ENCODE measurements at places on chromosomes 16 and 17.

- no peak for DNase-seq
These were observed at the start of gene FOXN1 for GRCh38 chr17:28505986-28506665. FOXN1 (plus strand) TSS chr17:28506348; CDS start chr17:28523970, 17,622 bp downstream.

DNA sequence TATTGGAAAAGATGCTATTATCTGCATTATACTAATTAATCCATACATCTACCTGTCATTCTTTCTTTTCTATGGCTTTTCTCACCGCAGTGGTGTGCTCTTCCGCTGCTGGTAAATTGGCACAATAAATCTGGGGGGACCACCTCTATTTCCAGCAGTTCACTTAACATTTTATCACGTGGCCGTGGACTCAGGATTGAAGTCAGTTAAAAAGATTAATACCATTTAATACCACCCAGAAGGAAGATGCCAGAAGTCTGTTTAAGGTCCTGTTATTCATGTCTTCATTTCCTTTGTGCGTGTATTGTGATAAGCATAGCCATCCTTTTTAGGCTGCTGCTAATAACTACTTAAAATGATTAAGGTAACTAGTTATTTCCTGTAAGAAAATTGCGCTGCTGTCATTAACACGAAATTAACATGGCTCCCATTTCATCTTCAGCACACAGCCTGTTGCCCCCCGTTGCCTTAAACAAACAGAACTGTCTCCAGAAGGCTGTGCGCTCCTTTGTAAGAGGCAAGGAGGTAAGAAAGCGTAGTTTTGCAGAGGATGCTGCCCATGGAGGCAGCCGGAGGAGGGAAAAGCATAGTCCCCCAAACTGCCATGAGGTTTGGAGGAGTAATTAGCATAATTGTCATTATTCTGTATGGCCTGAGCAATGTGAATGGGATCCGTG is 414.4 kb downstream of the UTP18 start:
- no peak for DNase-seq

- DNase-seq, result peak; percentile 14
These were observed 219.4 kb downstream of the MAF start for GRCh38 chr16:79380995-79381602.

DNA sequence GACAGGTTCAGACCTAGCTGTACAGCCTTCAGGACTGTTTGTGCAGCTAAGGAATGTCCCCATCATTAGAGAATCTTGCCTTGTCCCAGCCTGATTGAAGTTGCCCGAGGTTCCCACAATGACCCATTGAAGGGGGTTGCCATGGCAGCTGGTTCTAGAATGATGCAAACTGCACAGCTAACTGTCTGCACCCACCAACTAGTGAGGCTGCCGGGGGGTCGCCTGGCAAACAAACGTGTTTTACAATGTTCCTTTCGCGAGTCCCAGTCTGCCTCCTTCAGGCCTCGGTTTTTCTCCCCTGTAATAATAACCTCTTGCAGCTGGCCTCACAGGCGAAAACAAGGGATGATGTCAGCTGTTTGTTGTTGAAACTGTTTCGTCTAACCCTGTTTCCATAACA is 5.5 kb downstream of the C16orf96 start:
- no peak for DNase-seq

DNA sequence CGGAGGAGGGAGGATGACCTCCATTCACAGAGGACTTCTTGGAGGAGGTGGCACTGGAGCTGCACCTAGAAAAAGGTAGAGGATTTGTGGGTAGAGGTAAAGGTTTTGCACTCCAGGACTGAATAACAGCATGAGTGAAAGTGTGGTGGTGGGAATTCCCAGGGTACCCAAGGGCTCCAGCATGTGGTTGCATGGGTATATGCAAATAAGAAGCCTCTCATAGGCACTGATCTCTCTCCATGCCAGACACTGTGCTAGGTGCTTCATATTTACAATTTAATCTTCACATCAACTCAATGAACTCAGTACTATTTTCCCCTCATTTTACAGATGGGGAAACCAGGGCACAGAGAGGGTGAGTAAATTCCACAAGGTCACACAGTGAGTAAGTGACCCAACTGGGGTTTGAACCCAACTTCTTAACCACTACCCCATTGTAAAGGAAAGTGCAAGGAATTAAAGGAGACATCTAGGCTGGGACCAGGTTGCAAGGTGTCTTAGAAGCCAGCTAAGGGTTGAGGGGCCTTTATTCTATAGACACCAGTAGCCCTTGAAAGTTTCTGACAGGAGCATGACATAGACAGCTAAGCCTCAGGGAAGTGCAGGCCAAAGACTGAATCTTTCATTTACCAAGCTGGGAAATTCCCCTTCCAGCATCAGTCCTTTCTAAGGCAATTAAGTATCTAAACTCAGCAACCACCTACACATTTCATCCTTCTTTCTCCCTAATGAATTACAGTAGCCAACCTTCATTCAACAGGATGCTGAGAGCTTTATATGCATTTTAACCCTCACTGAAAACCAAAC is 21.3 kb downstream of the SCNN1B start:
- DNase-seq, result no peak

DNA sequence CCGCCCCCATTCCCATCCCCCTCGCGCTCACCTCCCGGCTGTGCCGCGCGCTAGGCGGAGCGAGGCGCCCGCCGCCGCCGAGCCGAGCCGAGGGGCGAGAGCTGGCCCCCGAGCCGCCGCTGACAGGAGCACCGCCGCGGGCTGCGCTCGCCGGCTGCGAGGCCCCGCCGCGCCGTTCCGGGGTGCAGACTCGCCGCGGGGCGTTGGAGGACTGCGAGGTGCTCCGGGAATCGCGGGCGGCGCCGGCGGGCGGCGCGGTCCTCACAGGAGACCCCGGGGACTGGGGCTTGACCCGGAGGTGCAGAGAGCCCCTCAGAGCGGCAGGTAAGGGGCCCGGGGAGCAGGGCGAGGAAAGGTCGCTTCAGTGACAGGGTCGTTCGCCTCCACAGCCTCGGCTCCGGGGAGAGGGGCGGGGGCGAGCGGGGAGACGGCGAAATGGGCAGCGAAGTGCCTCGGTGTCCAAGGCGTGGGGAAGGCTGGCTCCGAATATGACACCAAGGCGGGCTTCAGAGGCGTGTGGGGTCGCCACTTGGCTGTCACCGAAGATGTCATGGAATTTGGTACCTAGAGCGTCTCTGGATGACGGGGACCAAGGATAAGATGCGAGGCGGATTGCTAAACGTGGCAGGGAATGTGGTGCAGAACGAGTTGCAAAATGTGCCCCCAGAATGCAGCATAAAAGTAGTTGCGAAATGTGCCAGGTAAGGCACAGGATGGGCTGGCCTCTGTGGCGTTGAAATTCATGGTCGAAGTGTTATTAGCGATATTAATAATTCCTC is 580 bp downstream of the TANC2 start:
- DNase-seq, result peak; percentile 52

DNA sequence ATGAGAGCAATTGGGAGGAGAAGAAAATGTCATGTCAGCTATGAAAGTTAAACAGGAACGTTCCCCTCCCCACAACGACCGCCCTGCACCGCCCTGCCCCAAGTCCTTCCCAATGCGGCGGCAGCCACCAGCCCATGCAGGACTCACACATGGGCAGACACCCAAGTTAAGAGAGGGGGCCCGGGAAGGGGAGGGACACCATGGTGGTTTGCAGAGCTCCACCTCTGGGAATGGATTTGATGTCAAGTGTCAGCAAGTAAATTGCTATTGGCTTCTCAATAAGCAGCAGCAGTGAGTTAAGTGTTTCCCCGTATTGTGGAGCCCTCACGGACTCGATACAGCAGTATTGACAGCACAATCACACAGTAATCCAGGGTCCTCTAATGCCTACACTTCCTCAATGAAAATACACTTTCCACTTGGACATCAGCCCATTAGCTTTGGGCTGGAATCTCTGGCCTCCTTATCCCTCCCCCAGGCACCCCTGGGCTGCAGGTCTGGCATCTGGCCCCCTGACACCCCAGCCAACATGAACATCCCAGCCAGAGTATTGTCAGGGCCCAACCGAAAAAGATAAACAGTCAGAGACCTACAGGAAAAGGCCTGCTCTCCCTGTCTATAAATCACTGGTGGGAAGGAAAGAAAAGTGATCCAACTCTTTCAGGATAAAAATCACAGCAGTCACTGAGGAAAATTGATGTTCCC is 22.6 kb downstream of the ZFHX3 start:
- no peak for DNase-seq
